ENCODE measurements at places on chromosomes 16 and 17.

DNA sequence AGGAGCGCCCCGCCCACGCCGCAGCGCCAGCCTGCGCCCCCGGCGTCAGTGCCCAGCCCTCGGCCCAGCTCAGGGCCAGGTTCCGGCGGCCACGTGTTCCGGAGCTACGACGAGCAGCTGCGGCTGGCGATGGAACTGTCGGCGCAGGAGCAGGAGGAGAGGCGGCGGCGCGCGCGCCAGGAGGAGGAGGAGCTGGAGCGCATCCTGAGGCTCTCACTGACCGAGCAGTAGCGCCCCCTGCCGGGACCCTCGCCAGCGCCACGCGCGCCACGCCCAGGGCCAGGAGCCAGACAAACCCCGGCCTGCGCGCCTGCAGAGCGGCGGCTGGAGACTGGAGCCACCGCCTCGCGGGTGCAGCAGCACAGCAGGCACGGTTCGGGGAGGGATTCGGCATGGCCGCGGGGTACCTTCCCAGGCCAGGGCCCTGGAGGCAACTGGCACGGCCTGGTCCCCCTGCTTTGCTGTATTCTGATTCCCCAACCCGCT is 9.3 kb downstream of the CORO6 start:
- peaks cover 23% of the 10 kb centered on the region for H3K27me3 ChIP-seq
- H3K27ac ChIP-seq, result no peak overlapping the region
- no peak overlapping the region for H3K4me3 ChIP-seq
- peaks cover 11% of the 10 kb centered on the region for H3K36me3 ChIP-seq

DNA sequence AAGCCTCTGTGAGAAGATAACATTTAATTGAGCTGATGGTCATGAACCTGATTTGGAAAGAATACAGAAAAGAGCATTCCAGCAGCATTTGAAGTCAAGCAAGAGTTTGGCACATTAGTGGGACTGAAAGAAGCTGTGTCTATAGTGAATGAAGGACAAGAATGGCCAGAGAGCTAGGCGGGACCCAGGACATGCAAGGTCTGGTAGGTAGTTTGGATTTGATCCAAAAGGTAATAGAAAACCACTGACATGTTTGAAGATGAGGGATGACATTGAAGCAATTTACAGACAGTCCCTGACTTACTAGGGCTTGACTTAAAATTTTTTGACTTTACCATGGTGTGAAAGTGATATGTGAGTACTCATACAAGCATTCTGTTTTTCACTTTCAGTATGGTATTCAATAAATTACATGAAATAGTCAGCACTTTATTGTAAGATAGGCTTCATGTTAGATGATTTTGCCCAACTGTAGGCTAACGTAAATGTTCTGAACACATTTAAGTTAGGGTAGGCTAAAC is 7.6 kb downstream of the CYB5B start:
- DNase-seq, result no peak
- H3K27ac ChIP-seq, result no peak overlapping the region
- peaks cover 18% of the 10 kb centered on the region for H3K4me1 ChIP-seq
- H3K4me3 ChIP-seq, result no peak overlapping the region
- H3K27me3 ChIP-seq, result no peaks in the 10 kb centered on the region
- H3K36me3 ChIP-seq, result peaks cover 49% of the 10 kb centered on the region

- peaks cover 8% of the 10 kb centered on the region for H3K36me3 ChIP-seq
- no peaks in the 10 kb centered on the region for H3K27me3 ChIP-seq
- H3K4me3 ChIP-seq, result no peak overlapping the region
- no peak for DNase-seq
- no peaks in the 10 kb centered on the region for H3K4me1 ChIP-seq
Measured at GRCh38 chr16:68338326-68339119, 27.7 kb downstream of the PRMT7 start.

- DNase-seq, result no peak
- peaks cover 11% of the 10 kb centered on the region for H3K36me3 ChIP-seq
- no peaks in the 10 kb centered on the region for H3K27me3 ChIP-seq
- H3K27ac ChIP-seq, result no peak overlapping the region
Measured at GRCh38 chr16:74315059-74315458, 18.4 kb downstream of the PSMD7 start.

- no peak overlapping the region for H3K4me3 ChIP-seq
- H3K4me1 ChIP-seq, result no peaks in the 10 kb centered on the region
- no peaks in the 10 kb centered on the region for H3K27me3 ChIP-seq
- no peak overlapping the region for H3K27ac ChIP-seq
- DNase-seq, result no peak
Measured at GRCh38 chr17:1773696-1774181, 11.9 kb downstream of the SERPINF1 start.

DNA sequence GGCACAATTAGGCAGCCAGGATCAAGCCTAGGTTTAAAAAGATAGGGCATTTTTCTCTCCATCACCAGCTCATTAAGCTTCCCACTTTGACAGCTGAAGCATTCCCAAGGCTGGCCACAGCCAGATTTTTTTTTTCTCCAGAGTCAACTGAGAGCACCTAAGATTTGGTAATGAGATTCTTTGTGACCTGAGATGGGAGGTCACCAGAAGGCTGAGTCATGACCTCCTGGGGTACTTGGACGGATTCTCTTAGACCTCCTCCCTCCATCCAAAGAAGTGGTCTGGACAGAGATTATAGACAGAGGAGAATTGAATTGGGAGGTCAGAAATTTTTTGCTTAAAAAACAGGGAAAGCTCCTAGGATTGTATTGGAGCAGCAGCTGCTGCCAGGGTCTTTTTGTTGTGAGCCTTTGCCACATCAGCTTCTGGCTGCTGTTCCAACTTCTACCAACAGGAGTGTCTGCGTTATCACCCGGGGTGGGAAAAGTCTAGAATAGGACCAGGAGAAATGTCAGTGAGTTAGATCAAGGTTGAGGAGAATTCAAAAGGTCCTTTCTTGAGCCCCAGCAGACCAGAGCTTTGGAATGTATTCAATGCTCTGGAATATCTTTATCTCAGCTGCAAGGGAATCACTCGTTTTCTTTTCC is 221.2 kb upstream of the N4BP1 start:
- no peak overlapping the region for H3K27ac ChIP-seq
- no peaks in the 10 kb centered on the region for H3K36me3 ChIP-seq
- H3K4me3 ChIP-seq, result no peak overlapping the region
- no peak for DNase-seq
- H3K4me1 ChIP-seq, result no peaks in the 10 kb centered on the region
- no peaks in the 10 kb centered on the region for H3K27me3 ChIP-seq

DNA sequence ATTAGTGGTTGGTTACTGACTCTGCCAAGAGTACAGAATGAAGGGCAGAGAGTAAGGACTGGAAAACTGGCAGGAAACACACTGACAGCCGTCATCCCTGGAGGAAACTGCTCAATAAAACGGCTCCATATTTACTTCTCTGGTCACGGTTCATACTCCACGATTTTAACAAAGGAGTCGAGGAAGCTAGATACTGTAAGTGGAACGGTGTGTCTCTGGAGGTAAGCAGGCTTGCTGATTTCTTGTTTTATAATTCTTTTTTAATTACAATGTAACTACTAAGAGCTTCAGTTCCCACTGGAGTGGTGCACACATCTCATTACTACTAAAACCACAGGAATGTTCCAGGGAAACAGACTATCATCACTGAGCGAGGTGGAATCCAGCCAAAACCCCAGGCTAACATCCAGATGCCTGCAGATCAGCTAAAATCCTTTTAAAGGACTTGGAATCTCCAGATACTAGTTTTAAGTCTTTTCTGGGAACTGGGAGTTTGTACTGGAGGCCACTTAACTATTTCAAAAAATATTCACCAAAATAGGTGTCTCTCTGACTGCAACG is 17.8 kb downstream of the SERPINF1 start:
- no peaks in the 10 kb centered on the region for H3K27me3 ChIP-seq
- H3K27ac ChIP-seq, result no peak overlapping the region
- DNase-seq, result no peak
- H3K4me3 ChIP-seq, result no peak overlapping the region
- H3K4me1 ChIP-seq, result no peaks in the 10 kb centered on the region

- no peaks in the 10 kb centered on the region for H3K4me1 ChIP-seq
- no peaks in the 10 kb centered on the region for H3K36me3 ChIP-seq
- H3K27ac ChIP-seq, result no peak overlapping the region
Measured at GRCh38 chr17:78647032-78647431, 69.8 kb upstream of the DNAH17 start.

DNA sequence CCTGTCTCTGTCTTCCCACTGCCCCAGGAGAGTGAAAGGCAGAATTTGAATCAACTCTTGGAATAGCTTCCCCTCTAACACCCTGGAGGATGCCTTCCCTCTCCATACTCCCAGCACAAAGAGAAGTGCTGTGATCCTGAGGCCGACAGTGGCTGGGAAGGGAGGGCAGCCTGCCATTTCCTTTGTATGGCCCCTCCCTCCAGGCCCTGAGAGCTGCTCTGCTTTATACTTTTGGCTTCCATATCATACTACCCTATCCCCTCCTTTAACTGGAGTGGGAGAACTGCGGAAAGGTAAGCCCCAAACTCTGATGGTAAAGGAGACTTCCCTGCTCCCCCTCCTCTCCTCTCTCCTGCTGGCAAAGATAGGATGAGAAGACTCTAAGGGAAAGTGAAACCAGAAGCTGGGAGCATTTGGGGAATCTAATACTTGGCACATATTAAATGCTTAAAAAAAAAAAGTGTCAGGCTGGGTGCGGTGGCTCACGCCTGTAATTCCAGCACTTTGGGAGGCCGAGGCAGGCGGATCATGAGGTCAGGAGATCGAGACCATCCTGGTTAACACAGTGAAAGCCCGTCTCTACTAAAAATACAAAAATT is 4.1 kb upstream of the MED24 start:
- no peak for DNase-seq
- H3K36me3 ChIP-seq, result peaks cover 32% of the 10 kb centered on the region
- no peak overlapping the region for H3K27ac ChIP-seq
- peaks cover 70% of the 10 kb centered on the region for H3K27me3 ChIP-seq
- H3K4me3 ChIP-seq, result no peak overlapping the region

GRCh38 chr17:67615011-67615561 is 102.7 kb upstream of the NOL11 start:
- H3K36me3 ChIP-seq, result no peaks in the 10 kb centered on the region
- H3K27ac ChIP-seq, result no peak overlapping the region
- H3K4me1 ChIP-seq, result no peaks in the 10 kb centered on the region
- peaks cover 13% of the 10 kb centered on the region for H3K27me3 ChIP-seq

- peak overlapping the region; percentile 88 for H3K4me3 ChIP-seq
- no peaks in the 10 kb centered on the region for H3K27me3 ChIP-seq
- H3K36me3 ChIP-seq, result peaks cover 33% of the 10 kb centered on the region
- H3K4me1 ChIP-seq, result peaks cover 17% of the 10 kb centered on the region
- H3K27ac ChIP-seq, result peak overlapping the region; percentile 79
Measured at GRCh38 chr17:60392845-60393702, 1.1 kb upstream of the USP32 start.

DNA sequence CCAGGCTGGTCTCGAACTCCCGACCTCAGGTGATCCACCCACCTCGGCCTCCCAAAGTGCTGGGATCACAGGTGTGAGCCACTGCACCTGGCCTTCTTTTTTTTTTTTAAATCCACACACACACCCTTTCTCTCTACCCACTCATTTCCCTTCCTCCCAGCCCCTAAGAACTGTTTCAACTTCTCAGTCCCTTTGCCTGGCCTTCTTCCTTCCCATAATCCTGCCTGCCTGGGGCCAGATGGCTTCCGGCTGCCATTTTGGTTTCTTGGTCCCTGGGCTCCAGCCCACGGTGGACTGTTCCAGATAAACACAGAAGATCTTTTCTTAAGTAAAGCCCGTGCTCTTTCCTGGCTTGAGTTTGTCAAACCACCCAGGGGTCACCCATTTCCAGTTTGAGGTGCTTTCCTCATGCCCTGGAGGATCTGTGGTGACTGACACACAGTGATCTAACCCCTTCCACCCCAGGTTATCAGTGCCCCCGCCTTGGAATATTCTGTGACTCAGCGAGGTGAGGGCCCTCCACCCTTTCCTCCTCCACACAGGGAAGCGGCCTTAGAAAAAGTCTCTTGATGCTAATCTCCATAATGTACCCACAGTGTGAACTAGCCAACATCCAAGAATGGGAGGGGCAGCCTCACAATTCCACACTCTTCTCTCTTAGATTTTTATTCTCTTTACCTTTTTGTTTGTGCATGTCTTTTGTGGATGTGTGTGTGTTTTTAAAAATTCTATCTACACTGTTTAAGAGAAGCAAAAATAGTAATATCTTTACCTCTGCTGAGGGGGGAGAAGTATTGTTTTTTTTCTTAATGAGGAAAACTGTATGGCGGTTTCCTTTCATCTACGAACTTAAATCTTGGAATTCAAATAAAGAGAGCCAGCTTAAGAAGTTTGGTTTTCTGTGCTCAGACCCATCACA is 60.0 kb downstream of the CRISPLD2 start:
- peak overlapping the region; percentile 7 for H3K27ac ChIP-seq
- H3K4me3 ChIP-seq, result no peak overlapping the region
- H3K27me3 ChIP-seq, result no peaks in the 10 kb centered on the region
- peak; percentile 49 for DNase-seq
- peaks cover 5% of the 10 kb centered on the region for H3K36me3 ChIP-seq

GRCh38 chr16:67128887-67129286 is 19.1 kb downstream of the PHAF1 start:
- H3K4me3 ChIP-seq, result no peak overlapping the region
- H3K27me3 ChIP-seq, result no peaks in the 10 kb centered on the region
- H3K36me3 ChIP-seq, result peaks cover 9% of the 10 kb centered on the region
- DNase-seq, result no peak

- no peak for DNase-seq
- H3K4me3 ChIP-seq, result no peak overlapping the region
- H3K4me1 ChIP-seq, result no peaks in the 10 kb centered on the region
- H3K36me3 ChIP-seq, result no peaks in the 10 kb centered on the region
- no peak overlapping the region for H3K27ac ChIP-seq
Measured at GRCh38 chr16:55248058-55248457, 75.9 kb upstream of the IRX6 start.

GRCh38 chr17:56648806-56649205 is 55.3 kb downstream of the NOG start:
- H3K36me3 ChIP-seq, result no peaks in the 10 kb centered on the region
- H3K27me3 ChIP-seq, result peaks cover 54% of the 10 kb centered on the region
- DNase-seq, result no peak
- no peaks in the 10 kb centered on the region for H3K4me1 ChIP-seq
- no peak overlapping the region for H3K27ac ChIP-seq
- no peak overlapping the region for H3K4me3 ChIP-seq

All from Calu3 (cell line).